Stimulated activated CD4-positive, alpha-beta T cell treated with anti-CD3 and anti-CD28 coated beads, TNF-alpha, amount 100 ng/mL, for 48 hours (primary cell): ENCODE measurements at places on chromosomes 3 and 15.

DNA sequence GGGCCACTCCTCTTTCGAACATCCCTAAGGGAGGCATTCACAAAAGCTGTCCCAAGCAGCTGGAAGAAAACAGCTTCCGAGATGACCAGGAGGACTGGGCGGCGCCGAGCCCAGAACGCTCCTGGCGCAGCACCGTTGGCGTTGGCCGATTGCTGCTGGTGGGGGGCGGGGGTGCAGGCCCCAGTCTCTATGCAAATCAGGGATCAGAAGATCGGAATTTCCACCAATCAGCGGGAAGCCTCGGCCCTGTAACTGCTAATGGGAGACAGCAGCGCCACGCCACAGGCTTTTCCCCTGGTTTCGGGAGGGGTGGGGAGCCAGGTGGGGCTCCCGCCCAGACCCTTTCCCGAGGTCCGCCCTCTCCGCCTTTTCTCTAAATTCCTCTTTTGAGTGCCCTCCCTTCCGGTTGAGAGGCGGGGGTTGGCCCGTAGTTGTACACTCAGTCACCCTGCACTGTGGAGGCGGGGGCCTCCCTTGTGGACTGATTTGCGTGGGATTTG is 27.0 kb downstream of the HMCES start:
- DNase-seq = no peak

- no peak for DNase-seq
Measured at GRCh38 chr3:72661115-72661457, 187.2 kb downstream of the SHQ1 start.

GRCh38 chr15:52808441-52808840 is 18.3 kb upstream of the ONECUT1 start:
- DNase-seq = no peak

- DNase-seq = no peak
Measured at GRCh38 chr3:123412811-123413604, 35.9 kb downstream of the ADCY5 start.

DNA sequence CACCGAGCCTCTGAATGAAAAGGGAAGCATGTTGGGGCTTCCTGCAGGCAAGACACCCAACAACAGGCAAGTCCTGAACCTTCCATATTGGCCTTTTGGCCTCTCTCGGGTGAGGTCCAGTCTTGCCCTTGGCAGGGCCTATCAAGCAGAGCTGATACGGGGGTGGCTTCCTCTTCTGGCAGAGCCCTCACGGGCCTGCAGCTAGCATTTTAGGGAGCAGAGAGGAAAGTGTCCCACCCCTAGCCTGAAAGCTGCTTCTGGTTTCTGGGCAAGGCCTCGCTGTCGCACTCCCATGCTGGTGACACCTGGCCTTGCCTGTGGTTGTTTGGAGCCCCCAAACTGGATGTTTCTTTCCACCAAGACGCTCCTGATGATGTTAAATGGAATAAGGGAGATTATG is 31.8 kb upstream of the CTSH start:
- DNase-seq = no peak

- DNase-seq = no peak
Measured at GRCh38 chr3:190605385-190605784, 91.5 kb downstream of the IL1RAP start.

GRCh38 chr3:160566499-160566898 is 1.1 kb upstream of the KPNA4 start:
- no peak for DNase-seq

- DNase-seq = no peak
Measured at GRCh38 chr3:40837300-40837699, 312.5 kb downstream of the ZNF621 start.

GRCh38 chr15:68298882-68299381 is 21.4 kb downstream of the FEM1B start:
- DNase-seq = no peak

DNA sequence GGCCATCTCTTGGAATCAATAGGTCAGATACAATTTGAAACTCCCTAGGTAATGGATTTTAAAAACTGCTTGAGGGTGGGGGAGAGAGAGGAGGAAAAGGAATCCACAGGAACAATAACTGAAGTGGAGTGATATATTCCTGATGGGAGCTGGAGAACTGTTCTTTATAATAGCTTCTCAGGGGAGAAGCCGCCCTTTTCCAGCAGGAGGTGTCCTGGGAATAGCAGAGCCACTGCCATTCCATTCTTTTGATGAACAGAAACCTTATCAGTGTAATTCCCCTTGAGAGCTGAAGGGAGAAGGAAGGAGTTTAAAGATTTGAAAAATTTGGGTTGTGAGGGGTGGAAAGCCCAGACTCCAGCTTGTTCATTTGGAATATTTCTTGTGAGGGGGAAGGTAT is 504.9 kb upstream of the DPH6 start:
- DNase-seq = no peak

DNA sequence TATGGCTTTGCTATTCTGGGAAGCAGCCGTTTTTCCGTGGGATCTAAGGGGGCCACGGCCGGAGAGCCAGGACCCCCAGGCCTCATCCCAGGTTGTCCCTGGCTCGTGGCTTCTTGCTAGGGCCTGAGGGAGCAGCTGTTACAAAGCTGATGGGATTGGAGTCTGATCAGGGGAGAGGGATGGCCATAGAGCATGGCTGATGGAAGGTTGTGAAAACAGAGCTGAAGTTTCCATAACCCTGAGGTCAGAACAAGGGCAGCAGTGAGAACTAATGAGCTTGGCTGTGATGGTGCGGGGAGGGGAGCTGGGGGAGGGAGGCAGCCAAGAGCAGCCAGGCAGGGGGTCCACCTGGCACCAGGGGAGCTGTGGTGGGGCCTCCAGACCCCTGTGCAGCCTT is 63.0 kb downstream of the LINGO1 start:
- no peak for DNase-seq

DNA sequence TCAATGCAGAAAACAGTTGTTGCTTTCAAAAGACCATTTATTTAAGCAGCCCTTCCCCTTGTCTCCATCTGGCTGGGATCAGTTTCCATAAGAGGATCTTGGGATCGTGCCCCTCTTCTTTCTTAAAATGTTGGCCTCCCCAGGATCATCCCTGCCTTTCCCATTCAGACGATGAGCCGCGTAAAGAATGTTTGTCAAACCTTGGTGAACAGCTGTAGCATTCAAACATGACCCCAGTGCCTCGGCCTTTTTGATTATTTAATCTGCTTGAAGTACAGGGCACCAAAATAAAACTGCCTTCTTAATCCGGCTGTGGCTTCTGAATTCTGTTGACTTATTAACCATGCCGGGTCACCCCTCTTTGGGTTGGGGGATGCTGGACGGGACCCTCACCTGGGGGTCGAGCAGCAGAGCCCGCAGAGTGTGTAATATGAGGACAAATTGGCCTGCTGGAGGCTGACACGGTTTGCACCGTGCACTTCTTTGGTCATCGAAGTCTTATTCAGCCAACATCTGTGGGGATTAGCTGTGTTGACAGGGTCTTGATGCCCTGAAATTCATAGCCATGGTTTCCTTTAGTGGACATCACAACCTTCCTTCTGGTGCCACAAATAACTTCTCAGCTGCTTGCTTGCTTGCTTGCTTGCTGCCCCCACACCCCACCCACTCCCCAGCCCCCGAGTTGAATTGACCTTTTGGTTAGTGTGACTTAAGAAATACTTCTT is at the start of gene LRTM1:
Gene LRTM1, minus strand, starts transcription at position 14 of the 725 bp plus-strand sequence. CDS start 148 bp downstream, outside the sequence.
- DNase-seq = no peak

GRCh38 chr3:37467761-37468160 is 293.4 kb upstream of the LRRFIP2 start:
- no peak for DNase-seq

DNA sequence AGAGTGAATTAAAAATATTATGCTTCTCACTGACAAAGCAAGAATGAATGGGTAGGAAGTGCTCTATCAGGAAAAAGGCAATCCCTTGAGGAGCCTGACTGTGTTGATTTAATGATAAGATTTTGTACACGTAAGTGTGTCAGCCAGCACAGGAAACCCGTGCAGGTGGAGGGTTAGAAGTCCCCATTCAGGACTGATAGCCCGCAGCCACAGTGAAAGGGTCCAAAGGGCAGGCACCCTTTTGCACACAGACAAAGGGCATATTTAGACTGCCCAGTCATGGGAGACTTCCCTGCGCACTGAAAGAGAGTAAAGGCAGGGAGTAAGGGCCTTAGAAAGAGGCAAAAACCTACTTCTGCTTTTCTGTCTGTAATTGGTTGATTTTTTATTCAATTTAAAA is 26.4 kb upstream of the SKIL start:
- no peak for DNase-seq

GRCh38 chr3:161343986-161344385 is 27.3 kb downstream of the SPTSSB start:
- DNase-seq = no peak

DNA sequence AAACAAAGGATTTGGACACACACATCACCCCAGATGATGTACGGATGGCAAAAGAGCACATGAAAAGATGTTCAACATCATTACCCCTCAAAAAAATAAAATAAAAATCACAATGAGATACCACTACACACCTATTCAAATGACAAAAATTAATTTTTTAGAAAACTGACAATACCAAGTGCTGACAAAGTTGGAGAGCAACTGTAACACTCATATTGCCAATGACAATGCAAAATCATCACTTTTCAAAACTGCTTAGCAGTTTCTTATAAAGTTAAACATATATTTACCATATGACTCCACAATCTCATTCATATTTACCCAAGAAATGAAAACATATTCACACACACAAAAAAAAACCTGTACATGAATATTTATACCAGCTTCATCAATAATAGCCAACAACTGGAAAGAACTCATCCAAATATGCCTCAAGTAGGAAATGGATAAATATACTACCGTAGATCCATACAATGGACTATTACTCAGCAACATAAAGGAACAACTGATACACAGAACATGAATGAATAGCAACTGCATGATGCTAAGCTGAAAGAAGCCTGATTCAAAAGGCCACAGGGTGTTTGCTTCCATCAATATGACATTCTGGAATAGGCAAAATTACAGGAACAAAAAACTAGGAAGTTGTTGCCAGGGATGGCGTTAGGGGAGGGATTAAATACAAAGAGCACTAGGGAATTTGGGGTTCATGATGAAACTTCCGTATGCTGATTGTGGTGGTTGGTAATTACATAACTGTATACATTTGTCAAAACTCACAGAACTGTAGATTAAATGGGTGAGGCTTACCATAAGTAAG is 1.3 kb downstream of the FSIP1 start:
- no peak for DNase-seq

DNA sequence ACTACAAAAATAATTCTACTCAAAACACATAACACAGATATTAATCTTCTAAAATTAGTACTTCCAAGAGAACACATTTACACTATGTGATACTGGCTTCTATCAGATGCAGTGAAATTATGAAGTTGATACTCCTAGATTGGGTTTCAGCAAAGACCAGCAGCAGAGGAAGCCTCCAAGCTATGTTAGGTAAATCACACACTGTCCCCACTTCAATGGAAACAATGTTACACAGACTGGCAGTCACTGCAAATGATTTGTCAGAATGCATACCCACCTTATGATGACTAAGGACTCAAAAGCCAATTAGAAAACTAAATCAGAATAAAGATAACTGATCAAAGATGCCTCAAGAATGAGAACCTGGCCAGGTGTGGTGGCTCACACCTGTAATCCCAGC is 90.1 kb upstream of the MYO5C start:
- no peak for DNase-seq

DNA sequence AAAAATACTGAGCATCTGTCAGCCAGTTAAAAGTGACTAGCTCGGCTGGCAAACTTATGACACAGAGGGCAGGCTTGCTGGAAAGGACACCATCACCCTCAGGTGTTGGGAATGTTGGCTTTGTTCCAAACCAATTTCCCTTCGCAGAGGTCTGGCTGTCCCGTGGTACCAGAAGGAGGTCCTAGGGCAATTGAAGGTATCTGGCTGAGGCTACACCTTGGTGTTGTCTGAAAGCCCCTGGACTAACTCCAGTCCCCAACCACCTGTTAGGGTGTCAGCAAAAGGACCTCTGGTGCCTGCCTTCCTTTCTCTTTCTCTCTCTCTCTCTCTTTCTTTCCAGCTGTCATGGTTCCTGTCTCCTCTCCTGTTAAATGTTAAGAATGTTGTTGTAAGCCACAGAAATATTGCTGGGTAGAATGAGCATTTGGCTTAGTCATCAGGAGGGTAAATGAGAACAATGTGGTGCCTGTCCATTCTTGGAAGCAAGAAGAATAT is 12.5 kb downstream of the PRR20G start:
- DNase-seq = no peak

GRCh38 chr3:18097473-18097872 is 327.7 kb downstream of the SATB1 start:
- no peak for DNase-seq

DNA sequence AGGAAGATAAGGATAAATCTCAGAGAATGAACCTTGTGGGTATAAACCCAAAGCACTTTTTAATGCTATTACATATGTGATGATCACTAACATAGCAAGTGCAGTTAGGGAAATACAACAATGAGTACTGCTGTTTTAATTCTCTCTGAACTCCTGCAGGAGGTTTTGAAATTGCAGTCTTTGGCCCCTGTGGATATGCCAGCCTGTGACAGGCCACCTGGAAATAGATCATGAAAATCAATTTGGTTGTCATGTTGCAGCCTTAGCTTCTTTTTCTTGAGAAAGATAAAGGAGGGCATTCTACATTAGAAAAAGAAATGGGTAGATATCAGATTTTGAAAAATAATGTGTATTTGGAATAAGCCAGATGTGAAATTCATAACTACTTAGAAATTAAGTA is 103.6 kb downstream of the RSRC1 start:
- DNase-seq = no peak

- DNase-seq = no peak
Measured at GRCh38 chr15:33982516-33982915, 14.2 kb downstream of the CHRM5 start.

- peak; percentile 4 for DNase-seq
Measured at GRCh38 chr3:171813897-171814460, 3.7 kb upstream of the PLD1 start.

- no peak for DNase-seq
Measured at GRCh38 chr3:8746780-8747345, 13.3 kb downstream of the CAV3 start.

- no peak for DNase-seq
Measured at GRCh38 chr3:61667814-61668213, 106.4 kb downstream of the PTPRG start.
